ENCODE measurements at places on chromosomes 11 and 22.

DNA sequence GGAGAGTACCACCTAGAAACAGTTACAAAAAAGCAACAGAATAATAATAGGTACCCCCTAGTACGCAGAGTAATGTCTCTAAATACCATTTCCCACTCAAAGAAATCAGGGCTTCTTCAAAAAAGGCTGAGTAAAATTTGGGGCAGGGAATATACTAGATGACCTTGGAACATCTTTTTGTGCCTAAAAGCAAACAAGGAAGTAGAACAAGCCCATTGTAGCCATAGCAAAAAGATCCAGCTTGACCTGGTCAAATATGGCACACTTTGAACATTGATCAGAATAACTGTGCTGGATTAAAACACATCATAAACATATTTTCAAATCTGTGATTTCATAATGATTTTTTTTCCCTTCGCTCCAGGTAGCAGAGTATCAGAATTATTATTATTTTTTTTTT, 91.5 kb downstream of the YAP1 start:
- DNase-seq = no peak

- no peak for DNase-seq
Observed at GRCh38 chr22:42695294-42695693, 25.4 kb downstream of the A4GALT start.

- no peak for DNase-seq
Observed at GRCh38 chr11:70432065-70432464, 33.7 kb downstream of the CTTN start.

GRCh38 chr11:124970925-124971324, 16.9 kb downstream of the CCDC15 start:
- DNase-seq = no peak

GRCh38 chr11:32852207-32852606, 22.5 kb downstream of the PRRG4 start:
- no peak for DNase-seq

GRCh38 chr11:35622070-35622469, 3.8 kb downstream of the FJX1 start:
- no peak for DNase-seq

GRCh38 chr11:47071341-47071740, 105.3 kb downstream of the ARFGAP2 start:
- DNase-seq = no peak

- DNase-seq = no peak
Observed at GRCh38 chr22:49008682-49009235, 818.9 kb downstream of the BRD1 start.

- DNase-seq = no peak
Observed at GRCh38 chr11:44057340-44057739, 8.7 kb upstream of the ACCS start.

Measured in dermis microvascular lymphatic vessel endothelial cell (primary cell).